Left ventricle myocardium superior (tissue), 1 donor: ENCODE measurements at places on chromosomes 11 and 22.

DNA sequence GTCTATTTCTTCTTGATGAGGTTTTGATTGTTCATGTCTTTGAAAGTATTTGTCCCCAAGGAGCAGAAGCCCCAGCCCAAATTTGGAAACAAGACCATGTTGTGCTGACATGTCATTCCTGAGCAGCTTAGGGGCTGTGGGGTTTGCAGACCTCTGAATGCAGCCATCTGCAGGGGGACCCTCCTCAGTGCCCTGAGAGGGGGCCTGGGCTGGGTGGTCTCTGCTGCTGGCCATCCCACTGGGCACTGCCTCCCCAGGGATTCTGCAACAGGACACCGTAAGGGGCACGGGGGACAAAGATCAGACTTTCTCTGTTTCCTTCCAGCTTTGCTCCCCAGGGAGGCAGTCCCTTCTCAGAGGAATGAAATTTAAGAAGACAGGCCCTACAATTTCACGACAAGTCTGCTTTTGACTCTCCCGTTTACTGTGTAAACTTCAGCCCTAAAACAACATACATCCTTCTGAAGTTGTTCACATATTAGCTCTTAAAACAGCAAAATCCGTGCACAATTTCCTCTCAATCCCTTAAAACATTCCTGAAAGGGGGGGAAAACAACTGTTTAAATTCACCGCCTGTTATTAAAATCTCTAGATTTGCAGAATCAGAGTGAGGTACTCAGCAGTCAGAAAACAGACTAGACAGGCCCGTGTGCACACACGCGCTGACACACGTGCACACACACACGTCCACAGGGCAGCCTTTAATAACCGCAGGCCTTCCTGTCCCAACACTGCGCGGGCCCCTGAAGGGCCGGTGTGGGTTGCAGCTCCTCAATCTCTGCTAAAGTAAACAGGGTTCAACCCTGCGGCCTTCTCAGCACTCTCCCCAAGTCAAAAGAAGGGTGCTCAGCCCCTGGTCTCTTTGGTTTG is 109.8 kb downstream of the KCNQ1 start:
- no peak for DNase-seq

DNA sequence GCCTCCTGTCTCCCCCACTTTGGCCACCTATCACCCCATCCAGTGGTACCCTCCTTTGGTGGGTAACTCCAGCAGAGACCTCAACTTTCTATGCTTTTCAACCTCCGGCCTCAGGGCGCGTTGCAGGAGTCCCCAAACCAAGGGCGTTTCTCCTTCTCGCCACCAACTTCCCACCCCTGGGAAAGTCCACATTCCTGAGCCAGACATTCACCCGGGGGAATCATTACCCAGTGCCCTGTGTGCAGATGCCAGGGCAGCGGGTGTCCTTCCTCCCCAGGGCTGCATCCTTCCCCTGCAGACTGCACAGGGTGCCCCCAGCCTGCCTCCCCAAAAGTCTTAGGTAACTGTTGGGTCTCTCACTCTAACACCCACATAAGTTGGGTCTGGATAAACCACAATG is 26.4 kb downstream of the MYEOV start:
- DNase-seq: no peak

- DNase-seq: no peak
Measured at GRCh38 chr11:33949252-33949913, 57.5 kb upstream of the LMO2 start.

DNA sequence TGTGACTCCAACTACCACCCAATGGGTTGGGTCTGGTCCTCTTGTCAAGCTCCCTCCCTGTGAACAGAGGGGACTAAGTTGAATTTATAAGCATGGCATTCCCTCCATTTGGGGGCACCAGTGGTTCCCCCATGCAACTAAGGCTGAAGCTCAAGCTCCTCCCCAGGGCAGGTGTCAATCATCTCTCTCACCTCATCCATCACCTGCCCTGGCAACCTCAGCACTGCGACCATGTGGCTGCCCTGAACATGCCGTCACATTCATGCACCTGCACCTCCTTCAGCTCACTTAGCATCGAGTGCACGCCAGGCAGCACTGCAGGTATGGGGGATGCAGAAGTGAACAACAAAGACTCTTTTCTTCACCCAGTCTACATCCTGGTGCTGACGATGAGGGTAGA is 799.3 kb downstream of the TBC1D22A start:
- no peak for DNase-seq

DNA sequence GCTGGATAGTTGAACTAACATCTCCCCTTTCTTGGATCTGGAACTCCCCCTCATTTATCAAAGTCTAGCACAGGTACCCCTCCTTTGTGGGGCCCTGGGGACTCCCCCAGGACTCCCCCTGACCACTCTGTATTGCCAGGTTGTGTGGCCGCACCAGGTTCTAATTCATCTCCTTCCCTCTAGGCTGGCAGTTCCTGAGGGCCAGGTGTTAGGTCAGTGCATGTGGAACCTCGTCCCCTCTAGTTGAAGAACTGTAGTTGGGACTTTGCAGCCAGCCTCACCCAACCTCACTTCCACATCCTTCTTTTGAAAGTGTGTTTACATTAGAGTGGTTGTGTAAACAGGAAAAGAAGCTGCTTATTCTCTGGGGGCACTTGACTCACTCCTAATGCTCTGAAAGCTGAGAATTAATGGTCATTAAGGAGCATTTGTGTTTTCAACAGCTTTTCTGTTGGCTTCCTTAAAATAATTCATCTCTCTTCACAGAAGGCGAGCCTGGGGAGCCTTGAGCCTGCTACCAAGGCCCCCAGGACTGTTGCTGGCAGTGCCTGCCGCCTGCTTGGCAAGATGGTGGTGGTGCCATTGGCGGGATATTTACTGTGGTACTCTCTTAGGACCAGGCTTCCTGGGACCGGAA is 11.8 kb downstream of the UPB1 start:
- DNase-seq: no peak

GRCh38 chr11:41665441-41666360 is 206.2 kb upstream of the LRRC4C start:
- DNase-seq: no peak

- no peak for DNase-seq
Measured at GRCh38 chr11:25993016-25993415, 338.9 kb upstream of the ANO3 start.

DNA sequence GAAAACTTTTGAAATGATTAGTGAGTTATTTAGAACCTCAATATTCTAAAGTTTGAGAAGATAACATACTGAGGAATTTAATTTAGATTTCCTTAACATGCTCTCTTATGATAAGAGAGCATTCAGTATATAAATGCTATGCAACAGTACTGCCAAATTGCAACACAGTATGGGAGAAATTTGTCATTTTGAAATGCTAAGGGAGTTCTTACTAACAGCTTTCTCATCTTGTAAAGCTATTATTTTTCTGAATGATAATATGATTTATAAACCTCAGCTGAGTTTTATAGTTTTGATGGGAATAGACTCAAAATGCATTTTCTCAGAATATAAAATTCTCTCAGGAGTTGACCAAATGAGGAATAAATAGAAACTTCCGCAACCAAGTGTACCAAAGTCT is 108.4 kb downstream of the SPON1 start:
- no peak for DNase-seq

- no peak for DNase-seq
Measured at GRCh38 chr11:33133761-33134160, 27.5 kb downstream of the CSTF3 start.

- no peak for DNase-seq
Measured at GRCh38 chr11:101445761-101446160, 138.0 kb downstream of the TRPC6 start.

DNA sequence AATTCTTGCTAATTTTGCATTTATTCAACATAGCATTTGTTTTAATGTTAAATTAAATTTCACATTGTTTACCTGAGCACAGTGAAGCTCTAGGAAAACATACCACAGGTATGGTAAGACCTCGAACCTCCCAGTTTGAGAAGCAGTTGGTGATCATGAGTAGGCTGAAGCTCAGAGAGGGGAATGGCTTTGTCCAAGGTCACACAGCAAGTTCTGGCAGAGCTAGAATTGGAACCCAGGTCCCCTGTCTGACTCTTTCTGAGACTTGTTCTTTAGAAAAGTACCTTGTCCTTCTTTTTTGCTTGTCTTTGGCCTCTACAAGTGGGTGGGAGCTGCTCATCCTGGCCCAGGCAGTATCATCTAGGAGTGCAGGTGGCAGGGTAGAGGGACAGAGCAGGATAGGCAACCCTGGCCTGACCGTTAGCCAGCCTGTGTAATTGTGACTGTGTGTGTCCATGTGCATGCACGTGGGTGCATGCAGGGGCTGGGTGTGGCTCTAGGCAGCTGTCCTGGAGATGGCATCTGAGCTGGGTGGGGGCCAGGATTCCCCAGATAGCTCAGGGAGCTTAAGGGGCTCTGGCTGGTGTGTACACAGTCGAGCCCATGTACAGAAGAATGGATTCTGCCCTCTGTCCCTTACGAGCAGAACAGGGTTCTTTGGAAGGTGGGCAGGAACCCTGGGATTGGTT is 21.6 kb downstream of the PHLDB1 start:
- peak; percentile 29 for DNase-seq

DNA sequence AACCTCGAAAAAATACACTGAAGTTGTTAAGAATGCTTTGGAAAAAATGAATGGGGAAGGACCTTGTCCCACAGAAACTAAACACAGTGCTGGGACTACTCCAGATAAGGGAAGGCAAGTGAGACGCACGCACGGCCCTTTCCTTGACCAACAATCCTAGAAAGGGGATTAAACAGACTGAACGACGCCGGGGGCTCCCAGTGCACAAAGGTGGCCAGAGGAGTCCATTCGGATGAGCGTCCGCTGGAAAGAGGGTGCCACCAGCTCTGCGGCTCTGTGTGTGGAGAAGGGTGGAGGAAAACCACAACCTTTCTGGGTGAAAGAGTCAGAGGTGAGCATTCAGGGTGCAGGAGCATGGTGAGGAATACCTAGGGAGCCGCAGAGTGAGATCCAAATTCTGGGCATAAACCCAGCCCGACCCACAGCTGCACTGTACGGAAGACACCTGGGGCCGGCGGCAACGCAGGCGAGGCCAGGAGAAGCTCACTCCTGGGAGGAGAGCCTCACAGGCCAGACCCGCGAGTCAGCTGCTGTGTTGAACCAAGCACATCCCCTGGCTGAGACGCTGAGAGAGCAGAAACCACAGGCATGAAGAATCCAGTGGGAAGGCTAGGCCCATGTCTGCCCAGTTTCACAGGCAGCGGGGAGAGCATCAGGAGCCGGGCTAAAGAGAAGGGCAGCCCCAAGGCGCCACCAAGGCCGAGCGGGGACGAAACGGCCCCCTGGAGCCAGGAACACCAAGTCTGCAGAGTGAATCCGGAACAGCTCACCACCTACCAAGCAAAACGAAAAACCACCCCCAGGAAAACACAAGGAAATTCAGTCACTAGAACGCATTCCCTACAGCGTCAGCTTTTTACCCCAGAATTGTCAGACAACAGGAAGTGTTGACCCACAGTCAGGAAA is 177.1 kb downstream of the BRD1 start:
- DNase-seq: no peak

DNA sequence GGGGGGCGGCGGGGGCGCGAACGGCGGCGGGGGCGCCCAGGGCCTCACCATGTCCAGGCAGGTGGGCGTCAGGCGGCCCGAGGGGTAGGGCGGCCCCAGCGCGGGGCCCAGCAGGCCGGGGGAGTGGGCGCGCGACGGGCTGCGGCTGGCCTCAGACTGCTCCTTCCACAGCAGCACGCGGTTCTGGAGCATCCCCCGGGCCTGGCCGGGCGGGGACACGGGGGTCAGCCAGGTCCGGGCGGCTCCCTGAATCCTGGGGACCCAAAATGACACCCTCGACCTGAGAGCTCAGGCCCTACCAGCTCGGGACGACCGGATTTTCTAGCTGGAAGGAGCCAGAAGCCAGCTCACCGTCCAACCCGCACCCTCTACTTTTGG is 5.5 kb upstream of the SLC16A8 start:
- DNase-seq: no peak

GRCh38 chr11:57288771-57289579 is 35.8 kb downstream of the TNKS1BP1 start:
- no peak for DNase-seq

DNA sequence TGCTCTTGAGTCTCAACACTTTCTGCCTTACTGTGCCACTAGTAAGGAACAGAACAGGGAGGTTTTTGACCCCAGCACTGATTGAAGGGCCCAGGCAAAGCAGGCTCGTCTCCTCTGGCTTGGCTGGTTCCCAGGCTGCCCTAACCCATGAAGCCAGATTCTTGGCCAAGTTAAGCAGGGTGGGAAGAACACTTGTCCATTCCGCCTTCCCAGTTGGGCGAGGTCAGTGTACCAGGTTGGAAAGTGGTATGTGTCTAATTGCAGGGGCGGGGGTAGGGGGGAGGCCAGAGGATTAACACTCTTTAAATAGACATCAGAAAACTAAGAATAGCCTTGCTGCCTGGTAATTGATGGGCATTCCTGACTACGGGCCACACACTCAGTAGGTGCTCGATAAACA is 14.4 kb downstream of the TIMP3 start:
- peak; percentile 79 for DNase-seq

- DNase-seq: no peak
Measured at GRCh38 chr22:26648011-26648497, 9.3 kb upstream of the MIAT start.

DNA sequence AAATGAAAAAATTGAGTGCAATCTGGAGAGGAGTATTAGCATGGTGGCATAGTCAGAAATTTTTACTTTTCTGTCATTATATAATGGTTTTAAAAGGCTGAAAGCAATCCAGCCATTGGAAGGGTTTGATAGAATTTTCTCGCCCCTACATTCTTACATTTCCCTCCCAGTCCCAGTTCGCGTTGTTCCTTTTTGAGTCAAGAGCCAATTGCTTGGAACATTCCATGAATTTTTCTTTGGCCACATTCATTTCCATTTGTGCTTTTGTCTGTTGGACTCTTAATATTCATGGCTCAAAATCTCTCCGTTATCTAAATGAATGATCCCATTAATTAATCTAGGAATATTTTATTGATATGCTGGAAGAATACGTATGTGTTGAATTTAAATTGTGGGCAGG is 66.0 kb downstream of the GRK3 start:
- no peak for DNase-seq
